ENCODE measurements at places on chromosomes 16 and 17. TPM values are rescaled to one million over a fixed set of nuclear protein-coding genes. Genes with fewer than 3 reads are reported as not detected.

- no peak for DNase-seq
- no peaks in the 10 kb centered on the region for H3K27me3 ChIP-seq
- H3K27ac ChIP-seq = no peak overlapping the region
- no peaks in the 10 kb centered on the region for H3K36me3 ChIP-seq
- H3K4me1 ChIP-seq = no peaks in the 10 kb centered on the region
- no peak overlapping the region for H3K4me3 ChIP-seq
Measured at GRCh38 chr16:877242-878071, 76.9 kb upstream of the GNG13 start.

Gene TMEM170A
- 16.4 TPM for total RNA-seq

Gene MPP3
- 6.5 TPM for total RNA-seq

Gene PFAS
- 33.7 TPM for total RNA-seq

Gene WNK4
- 22.8 TPM for total RNA-seq

DNA sequence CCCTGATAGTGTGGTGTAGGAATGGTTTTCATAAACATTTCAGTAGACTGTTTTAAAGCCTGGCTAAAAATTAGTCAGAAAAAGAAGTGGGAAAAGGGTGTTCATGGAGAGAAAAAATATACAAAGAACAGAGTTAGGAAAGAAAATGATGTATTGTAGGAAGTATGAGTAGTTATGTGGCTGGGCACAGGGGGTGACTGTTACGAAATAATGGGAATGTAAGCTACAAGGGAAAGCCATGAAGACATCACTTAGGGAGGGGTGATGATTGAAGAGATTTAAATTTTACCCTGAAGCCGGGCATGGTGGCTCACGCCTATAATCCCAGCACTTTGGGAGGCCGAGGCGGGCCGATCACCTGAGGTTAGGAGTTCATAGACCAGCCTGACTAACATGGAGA lies 55.3 kb downstream of the NUP88 start:
- H3K27me3 ChIP-seq = no peaks in the 10 kb centered on the region
- H3K4me3 ChIP-seq = no peak overlapping the region
- peaks cover 29% of the 10 kb centered on the region for H3K36me3 ChIP-seq
- H3K27ac ChIP-seq = no peak overlapping the region
- H3K4me1 ChIP-seq = no peaks in the 10 kb centered on the region
- peak; percentile 48 for DNase-seq

GRCh38 chr16:75138233-75138632 lies 10.1 kb upstream of the ZFP1 start:
- H3K27ac ChIP-seq = no peak overlapping the region
- H3K36me3 ChIP-seq = no peaks in the 10 kb centered on the region

GRCh38 chr16:65406933-65407332 lies 285.1 kb upstream of the CDH11 start:
- peaks cover 17% of the 10 kb centered on the region for H3K4me1 ChIP-seq
- H3K36me3 ChIP-seq = no peaks in the 10 kb centered on the region
- H3K27ac ChIP-seq = no peak overlapping the region
- no peaks in the 10 kb centered on the region for H3K27me3 ChIP-seq
- DNase-seq = no peak
